Body of pancreas (tissue), 4 donors: ENCODE measurements at places on chromosomes 4 and X. TPM values are rescaled to one million over a fixed set of nuclear protein-coding genes. Genes with fewer than 3 reads are reported as not detected.

GRCh38 chrX:63327788-63328187 is 23.3 kb downstream of the SPIN4 start:
- DNase-seq, result no peak

DNA sequence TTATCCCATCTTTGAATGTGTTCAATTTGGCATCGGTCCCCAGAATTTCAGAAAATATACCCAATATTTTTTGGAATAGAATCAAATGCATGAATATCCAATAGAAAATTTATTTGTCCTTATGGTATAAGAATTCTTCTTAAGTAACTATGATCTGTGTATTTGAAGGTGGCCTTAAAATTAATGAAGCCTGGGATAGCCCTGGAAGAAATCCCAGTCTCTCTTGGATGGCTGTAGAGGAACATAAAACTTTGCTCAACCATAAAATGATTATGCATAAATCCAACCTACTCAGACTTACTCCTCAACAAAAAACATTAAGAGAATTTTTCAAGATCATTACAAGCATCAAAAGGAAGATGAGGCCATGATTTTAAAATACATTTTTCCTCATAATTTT is 269.4 kb upstream of the SMIM31 start:
- DNase-seq, result no peak

ARSH gene
- not detected for total RNA-seq

DNA sequence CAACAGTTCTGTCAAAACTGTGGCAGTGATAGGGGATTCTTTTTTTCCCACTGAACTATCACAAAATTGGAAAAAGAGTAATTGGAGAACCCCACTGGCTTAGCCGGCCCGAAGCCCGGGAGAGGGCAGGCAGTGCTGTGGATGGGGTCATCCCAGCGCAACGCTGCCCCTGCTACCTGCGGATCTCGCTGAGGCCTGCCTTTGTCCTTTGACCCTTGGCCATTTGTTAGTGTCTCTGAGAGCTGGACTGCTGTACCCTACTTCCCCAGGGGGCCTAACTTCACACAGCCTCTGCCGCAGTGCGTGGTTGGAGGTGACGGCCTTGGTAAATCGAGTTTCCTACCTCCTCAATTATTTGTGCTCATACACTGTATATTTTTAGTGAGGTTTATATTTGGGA is 43.0 kb upstream of the MSANTD1 start:
- peak; percentile 2 for DNase-seq

- DNase-seq, result peak; percentile 4
These were observed at the start of gene BMP3 for GRCh38 chr4:81030061-81030980. TSS of gene BMP3 (plus strand) at chr4:81030708. CDS start at chr4:81031285, 577 bp downstream.
